ENCODE measurements at places on chromosomes 4 and X.

DNA sequence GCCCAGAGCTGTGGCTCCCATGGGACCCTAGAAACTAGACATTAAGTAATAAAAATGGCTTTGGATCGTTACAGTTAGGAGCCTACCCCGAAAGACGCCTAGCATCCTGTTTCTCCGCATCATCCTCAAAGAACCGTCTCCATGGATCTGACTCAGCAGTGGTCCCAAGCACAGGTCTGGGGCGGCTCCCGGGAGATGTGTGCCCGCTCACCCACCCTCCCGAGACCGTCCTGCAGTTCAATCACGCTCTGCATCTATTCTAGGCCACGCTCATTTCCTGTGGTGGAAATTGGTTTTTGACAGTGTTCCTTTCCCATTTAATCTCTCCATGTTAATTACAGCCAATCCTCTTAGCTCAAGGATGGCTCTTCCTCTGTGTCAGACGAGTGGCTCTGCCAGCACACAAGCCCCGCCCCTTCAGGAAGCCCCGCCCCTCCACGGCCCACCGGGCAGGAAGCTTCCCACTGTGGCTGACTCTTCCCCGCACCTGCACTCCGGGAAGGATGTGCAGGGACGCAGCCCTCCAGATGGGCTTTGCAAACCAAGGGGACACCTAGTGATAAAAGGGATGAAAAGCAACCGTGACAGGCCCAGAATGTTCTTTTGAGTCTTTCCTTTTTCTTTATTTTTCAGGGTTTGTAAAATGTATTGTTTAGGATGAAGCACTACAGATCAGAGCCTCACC, 34.5 kb upstream of the HELT start:
- DNase-seq: peak; percentile 37

GRCh38 chr4:139950568-139950967, 203.4 kb downstream of the MAML3 start:
- DNase-seq: no peak

- DNase-seq: no peak
Observed at GRCh38 chr4:42404001-42404400, 6.7 kb downstream of the SHISA3 start.

GRCh38 chr4:78864405-78865024, 74.7 kb downstream of the PAQR3 start:
- peak; percentile 85 for DNase-seq

DNA sequence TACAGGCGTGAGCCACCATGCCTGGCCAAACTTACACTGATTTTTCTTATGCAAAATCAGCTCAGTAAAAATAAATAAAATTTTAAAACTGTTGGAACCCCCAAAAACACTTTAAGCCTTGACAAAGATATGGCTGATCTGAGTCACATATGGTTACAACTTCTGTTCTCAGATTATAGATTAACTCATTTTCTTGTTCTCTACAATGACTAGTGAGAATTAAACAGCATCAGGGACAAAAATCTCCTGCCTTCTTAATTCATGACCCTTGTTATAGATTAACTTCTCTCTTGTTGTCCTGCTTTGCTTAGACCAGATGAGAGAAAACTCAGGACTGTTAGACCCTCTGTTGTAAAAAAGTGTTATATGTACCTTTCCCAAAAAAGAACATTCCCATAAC, 24.2 kb upstream of the EXOC1L start:
- DNase-seq: no peak
